ENCODE measurements at places on chromosomes 3 and 15. TPM values are rescaled to one million over a fixed set of nuclear protein-coding genes. Genes with fewer than 3 reads are reported as not detected.

- no peaks in the 10 kb centered on the region for H3K36me3 ChIP-seq
- H3K4me3 ChIP-seq = peak overlapping the region; percentile 22
- H3K27me3 ChIP-seq = peaks cover 33% of the 10 kb centered on the region
- DNase-seq = no peak
- H3K27ac ChIP-seq = no peak overlapping the region
- H3K4me1 ChIP-seq = peaks cover 17% of the 10 kb centered on the region
Measured at GRCh38 chr3:3800685-3801493, 1.7 kb downstream of the LRRN1 start.

Gene TIPIN
- total RNA-seq = 42.7 TPM

Gene MESP2
- not detected for total RNA-seq

- no peak overlapping the region for H3K27ac ChIP-seq
- H3K4me3 ChIP-seq = no peak overlapping the region
- H3K4me1 ChIP-seq = no peaks in the 10 kb centered on the region
- H3K36me3 ChIP-seq = no peaks in the 10 kb centered on the region
- peaks cover 11% of the 10 kb centered on the region for H3K27me3 ChIP-seq
- DNase-seq = no peak
Measured at GRCh38 chr3:108471426-108471825, 39.0 kb downstream of the MYH15 start.

- no peak overlapping the region for H3K27ac ChIP-seq
- no peaks in the 10 kb centered on the region for H3K27me3 ChIP-seq
- DNase-seq = no peak
- no peak overlapping the region for H3K4me3 ChIP-seq
Measured at GRCh38 chr3:62837145-62837787, 38.0 kb downstream of the CADPS start.
